ENCODE measurements at places on chromosomes 12 and 14.
A peak's percentile ranks its signal among the peaks of the same experiment; 100 is the strongest.

GRCh38 chr12:116542345-116542956, 16.7 kb upstream of the MAP1LC3B2 start:
- DNase-seq, result no peak

DNA sequence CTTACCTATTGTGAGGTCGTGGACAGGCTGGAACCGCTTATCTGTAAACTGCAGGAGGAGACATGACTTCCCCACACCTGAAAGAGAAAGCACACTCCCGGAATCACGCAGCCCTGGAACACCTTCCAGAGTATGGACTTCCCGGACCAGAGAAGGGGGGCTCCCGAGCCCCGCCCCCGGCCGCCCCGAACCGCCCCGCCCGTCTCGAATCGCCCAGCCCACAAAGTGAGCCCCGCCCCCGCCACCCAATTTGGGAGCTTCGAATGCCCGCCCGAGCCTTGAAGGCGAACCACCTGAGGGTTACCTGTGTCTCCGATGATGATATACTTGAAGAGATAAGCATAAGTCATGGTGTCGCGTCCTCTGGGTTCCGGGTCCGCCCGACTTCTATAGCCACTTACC, 235 bp downstream of the RAB2B start:
- no peak for DNase-seq

DNA sequence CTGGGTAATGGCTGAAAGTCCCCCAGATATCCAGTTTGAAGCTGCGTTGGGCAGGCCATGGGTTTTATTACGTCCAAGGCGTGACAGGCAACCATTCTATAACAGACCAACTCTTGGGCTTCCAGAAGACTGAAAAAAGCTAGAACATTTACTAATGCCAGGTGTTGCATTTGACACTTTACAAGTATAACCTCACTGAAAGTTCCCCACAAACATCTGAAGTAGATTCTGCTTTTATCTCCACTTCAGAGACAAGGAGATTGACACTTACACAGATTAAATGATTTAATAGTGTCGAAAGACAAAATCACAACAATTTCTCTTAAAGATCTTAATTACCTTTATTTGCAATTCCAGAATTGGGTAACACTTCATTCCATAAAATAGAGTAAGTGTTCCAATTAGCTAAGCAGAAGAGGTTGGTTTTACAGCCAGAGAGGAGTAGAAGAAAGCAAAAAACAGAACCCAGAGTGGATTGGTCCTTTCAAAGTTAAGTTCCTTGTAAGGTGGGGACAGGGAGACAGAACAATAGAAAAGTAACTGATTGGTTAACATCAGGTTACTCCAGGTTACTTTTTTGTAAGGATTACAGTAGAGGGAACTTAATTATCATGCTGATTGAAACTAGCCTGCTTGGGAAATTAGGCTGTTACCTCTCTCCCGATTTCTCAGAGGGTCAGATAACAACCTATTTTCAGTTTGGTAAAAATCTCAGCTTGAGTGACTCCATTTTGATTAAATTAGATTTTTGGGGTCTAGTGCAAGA, 11.3 kb downstream of the SOCS2 start:
- no peak for DNase-seq

DNA sequence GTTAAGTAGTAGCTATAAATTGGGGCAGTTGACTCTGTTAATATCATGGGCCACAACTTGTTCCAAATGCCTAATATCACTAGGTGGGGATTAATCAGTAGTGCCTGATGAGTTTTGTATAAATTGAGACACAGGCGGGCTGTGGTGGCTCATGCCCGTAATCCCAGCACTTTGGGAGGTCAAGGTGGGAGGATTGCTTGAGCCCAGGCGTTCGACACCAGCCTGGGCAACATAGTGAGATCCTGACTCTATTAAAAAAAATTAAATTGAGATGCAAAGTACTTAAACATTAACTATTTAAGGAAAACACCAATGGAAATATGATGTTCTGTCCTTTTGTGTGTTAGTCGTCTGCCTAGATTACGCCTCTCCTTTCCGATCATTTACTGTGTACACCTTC, 9.0 kb downstream of the PAPOLA start:
- no peak for DNase-seq

DNA sequence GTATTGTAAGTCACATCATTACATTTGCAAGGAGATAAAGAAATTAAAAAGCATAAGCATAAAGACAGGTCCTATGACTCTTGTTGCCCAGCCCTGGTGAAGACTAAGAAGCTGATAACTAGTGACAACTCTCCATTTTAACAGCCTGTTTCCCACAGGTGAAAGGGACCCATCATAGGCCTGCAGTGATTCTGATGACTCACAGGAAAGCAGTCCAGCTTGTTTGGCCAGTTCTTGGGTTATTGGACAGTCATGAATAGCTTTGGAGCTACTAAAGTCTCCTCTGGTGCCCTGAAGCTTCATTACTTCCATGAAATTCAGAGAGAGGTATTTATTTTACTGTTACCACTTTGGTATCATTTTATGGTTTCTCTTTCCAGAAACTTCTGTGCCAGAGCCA, 55.5 kb upstream of the DYRK2 start:
- no peak for DNase-seq

DNA sequence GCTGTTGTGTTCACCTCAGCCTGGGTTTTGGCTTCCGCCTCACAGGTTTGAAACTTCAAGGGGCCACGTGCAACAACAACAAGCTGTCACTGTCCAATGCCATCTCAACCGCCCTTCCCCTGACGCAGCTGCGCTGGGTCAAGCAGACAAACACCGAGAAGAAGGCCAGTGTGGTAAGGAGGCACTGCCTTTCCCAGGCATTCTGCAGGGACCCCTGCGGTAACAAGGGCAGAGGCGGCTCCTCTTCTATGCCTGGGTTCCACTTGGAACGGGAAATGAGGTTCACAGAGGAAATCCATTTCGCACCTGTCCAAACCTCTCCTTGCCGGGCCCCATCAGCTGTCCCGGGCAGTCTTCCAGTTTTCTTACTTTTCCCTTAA, 36.8 kb downstream of the HSP90AA1 start:
- DNase-seq, result no peak

DNA sequence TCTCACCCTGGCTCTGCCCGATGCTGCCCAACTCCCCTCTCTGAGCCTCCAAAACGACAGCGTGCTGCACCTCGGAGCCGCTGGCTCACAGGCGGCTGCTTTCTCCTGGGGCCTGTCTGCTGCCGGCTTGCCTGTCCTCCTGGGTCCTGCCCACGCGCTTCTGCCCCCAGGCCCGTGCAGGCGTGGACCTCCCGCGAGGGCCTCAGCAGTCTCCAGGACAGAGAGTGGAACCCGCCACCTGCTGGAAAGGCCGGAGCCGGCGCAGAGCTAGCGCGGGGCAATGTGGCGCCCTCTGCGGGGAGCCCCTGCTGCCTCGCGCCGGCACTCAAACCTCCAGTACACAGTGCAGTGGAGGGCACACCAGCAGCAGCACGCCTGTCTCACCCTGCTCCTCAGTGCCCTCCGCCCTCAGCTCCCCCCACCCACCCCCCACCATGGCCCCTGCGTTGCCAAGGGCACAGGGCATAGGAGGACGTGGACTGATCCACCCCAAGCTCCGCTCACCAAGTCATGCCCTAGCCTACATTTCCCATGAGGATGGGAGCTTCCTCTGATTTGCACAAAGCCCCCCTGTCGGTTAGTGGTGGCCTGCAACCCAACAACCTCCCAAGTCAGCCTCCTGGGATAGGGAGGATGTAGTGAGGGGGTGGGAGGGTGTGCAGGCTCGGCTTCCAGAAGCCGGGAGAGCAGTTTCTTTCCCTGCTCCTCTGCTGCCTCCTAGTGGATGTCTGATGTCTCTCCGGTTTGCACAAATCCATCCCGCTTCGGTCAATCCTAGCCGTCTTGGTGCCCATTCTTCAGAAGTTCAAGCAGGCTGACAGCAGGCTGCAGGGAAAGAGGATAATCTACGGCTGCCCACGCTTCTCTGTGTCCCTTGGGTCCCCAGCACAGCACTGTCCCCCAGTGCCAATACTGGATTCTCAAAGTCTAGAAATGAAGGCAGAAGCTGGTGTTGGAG, 25.2 kb downstream of the KRT8 start:
- DNase-seq, result peak; percentile 74

DNA sequence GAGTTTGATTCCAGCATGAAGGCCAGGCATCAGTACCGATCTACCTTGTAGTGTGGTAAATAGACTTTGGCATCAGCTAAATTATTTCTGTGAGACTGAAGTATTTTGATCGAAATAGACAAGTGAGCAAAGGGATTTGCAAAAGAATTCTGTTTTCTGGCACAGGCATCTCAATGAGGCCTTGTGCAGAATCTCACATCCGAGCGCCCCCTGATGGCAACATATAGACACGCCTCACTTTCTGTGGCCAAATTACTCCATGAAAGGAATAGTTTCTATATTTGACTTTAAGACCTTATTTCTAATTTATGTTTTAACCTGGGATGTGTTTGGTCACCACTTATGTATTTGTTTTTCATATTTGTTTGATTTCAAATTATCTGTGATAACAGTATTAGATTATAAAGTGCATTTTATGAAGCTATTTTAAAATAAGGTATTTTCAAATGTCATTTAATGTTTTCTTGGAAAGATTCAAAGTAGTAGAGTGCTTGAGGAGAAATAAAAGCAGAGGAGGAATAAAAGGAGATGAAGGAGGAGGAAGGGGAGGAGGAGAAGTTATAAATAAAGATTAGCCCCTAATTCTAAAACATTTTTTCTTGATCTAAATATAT, 731.9 kb downstream of the NRXN3 start:
- no peak for DNase-seq

DNA sequence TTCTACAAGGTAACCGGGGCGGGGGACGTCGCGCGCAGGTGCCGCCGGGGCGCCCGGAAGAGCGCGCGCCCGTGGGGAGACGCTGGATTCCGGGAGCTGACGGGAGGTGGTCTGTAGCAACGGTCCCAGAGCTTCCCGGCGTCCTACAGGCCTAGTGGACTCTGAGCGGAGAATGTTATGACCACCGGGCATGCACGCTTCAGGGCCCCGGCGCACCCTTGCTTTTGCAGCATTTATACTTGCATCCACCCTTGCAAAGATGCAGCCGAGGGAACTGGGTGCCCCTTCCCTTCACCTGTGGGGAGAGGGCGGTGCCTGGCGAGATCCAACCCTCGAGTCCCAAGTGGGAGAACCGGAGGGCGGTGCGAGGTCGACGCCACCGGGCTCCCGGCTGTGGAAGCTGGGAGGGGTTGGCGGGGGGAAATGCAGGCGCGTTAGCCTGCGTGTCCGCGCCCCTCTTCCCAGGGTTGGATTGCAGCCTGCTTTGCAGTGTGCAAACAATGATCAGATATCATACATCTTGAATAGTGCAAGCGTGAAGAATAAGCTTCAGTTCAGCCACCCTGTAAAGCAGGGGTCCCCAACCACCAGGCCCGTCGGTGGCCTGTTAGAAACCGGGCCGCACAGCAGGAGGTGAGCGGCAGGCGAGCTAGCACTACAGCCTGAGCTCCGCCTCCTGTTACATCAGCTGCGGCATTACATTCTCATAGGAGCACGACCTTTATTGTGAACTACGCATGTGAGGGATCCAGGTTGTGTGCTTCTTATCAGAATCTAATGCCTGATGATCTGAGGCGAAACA, 576 bp downstream of the ERP29 start:
- DNase-seq, result peak; percentile 68

DNA sequence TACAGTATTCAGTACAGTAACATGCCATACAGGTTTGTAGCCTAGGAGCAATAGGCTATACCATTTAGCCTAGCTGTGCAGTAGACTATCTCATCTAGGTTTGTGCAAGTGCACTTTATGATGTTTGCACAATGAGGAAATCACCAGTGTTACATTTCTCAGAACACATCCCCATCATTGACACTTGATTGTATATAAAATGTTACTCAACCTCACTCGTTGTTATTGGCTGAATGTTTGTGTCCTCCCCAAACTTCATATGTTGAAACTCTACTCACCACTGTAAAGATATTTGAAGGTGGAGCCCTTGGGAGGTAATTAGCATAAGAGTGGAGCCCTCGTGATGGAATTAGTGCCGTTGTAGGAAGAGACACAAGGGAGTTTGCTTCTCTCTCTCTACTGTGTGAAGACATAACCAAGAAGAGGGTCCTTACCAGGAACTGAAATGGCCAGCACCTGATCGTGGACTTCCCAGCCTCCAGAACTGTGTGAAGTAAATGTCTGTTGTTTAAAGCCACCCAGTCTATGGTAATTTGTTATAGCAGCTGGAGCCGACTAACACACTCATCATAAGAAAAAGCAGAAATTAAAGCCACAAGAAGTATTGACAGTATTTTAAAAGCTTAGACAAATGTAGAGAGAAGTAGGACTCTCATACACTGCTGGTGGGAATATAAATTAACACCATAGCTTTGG, 3.2 kb upstream of the MED13L start:
- no peak for DNase-seq

GRCh38 chr14:76940021-76940760, 88.3 kb downstream of the IRF2BPL start:
- DNase-seq, result no peak

DNA sequence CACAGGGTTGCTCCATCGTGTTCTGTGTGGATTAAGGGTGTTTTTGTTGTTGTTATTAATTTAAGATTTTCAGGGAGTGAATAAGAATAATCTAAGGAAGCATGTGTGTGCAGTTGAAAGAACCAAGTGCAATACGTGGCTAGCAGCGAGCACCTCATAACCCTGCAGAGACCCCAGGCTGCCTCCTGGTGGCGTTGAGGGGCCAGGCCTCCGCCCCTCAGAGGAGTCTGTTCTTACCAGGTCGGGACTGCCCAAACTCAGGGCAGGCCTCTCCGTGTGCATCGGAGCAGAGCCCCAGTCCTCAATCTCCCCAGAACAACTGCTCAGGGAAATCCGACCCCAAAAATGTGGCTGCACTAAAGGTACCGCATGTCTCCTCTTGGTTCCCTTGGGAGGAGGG, 36.8 kb downstream of the IL31 start:
- DNase-seq, result no peak

GRCh38 chr12:34398706-34399630, 376.7 kb downstream of the ALG10 start:
- no peak for DNase-seq

- no peak for DNase-seq
Measured at GRCh38 chr12:121475279-121475678, 75.4 kb downstream of the RNF34 start.
